ENCODE measurements at places on chromosomes 3 and 15.
A peak's percentile ranks its signal among the peaks of the same experiment; 100 is the strongest.

GRCh38 chr3:62922326-62922725 lies 47.1 kb upstream of the CADPS start:
- DNase-seq = peak; percentile 18

- no peak for DNase-seq
Observed at GRCh38 chr3:158560979-158561378, 10.0 kb upstream of the MLF1 start.

DNA sequence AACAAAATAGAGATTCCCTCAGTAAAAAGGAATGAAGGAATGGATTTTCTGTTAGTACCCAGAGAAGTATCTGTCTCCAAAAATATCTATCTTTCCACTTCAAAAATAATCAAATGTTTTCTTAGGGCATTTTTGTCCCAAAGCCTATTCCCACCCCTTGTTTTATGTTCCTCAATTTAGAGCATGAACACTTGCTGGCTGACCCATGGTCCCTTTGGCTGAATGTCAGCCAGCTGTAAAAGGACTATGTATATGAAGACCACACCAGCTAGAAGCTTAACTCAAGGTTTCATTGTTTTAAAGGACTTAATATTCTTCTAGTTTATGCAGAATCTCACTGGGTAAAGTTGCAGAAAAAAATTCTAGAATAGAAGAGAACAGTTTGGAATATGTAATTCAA lies 931.2 kb downstream of the MCTP2 start:
- DNase-seq = no peak

GRCh38 chr3:64340641-64341101 lies 115.4 kb upstream of the PRICKLE2 start:
- peak; percentile 93 for DNase-seq

GRCh38 chr3:133169331-133170068 lies 131.3 kb downstream of the TMEM108 start:
- no peak for DNase-seq

DNA sequence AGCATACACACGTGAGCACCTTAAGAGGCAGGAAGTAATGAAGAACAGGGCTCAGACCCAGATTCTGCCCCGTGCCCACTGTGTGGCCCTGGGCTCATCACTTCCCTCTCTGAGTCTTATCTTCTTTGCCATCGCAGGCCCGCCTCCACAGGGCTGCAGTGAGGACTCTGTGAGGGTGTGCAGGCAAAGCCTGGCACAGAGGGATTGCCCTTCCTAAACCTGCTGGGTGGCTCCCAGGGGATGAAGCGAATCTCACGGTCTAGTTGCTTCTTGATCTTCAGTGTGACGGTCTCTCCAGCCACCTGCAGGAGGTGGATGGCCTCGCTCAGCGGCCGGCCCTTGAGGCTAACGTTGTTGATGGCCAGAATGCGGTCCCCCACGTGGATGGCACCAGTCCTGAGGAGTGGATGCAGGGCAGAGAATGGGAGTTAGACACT lies 32.8 kb downstream of the GRIP2 start:
- no peak for DNase-seq

GRCh38 chr3:125582707-125583106 lies 12.6 kb downstream of the OSBPL11 start:
- no peak for DNase-seq

GRCh38 chr3:14879211-14879874 lies 60.6 kb downstream of the FGD5 start:
- DNase-seq = no peak

GRCh38 chr15:62740141-62741004 lies 302.2 kb upstream of the TPM1 start:
- no peak for DNase-seq

- DNase-seq = no peak
Observed at GRCh38 chr3:141839389-141839788, 37.1 kb upstream of the ATP1B3 start.

GRCh38 chr15:49199666-49200065 lies 29.6 kb downstream of the GALK2 start:
- peak; percentile 29 for DNase-seq

DNA sequence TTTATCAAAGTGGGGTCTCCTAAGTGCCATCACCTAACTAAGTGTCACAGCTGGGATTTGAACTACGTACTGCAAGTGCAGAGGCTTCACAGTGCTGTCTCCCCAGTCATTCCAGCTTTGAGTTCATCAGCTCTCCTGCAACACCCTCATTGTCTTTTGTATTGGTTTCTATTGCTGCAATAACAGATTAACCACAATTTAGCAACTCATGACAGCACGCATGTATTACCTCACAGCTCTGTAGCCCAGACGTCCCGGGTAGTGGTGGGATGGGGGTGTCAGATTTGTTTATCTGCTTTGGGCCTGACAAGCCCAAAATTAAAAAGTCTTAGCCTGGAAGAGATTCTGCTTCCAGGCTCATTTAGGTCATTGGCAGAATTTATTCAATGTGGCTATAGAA lies 220.5 kb upstream of the LRRN1 start:
- no peak for DNase-seq

DNA sequence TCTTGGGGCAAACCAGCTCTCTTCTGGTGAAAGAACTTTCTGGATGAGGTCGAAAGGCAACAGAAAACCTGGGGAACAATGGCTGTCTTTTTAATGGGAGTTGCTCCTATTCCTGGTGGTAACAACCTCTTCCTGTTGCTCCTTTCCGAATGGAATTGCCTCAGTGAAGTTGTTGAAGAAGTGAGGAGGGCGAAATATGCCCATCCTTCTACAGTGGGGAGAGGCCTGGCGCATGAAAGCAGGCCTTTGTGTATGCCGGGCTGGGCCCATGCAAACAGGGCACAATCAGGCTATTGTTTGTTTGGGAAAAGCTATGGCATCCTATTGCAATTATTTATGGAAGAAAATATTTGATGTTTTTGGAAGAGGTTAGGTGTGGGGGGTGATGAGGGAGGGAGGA lies 166.9 kb downstream of the IGF1R start:
- DNase-seq = no peak

- peak; percentile 19 for DNase-seq
Observed at GRCh38 chr3:156382458-156383346, 172.2 kb downstream of the SSR3 start.

DNA sequence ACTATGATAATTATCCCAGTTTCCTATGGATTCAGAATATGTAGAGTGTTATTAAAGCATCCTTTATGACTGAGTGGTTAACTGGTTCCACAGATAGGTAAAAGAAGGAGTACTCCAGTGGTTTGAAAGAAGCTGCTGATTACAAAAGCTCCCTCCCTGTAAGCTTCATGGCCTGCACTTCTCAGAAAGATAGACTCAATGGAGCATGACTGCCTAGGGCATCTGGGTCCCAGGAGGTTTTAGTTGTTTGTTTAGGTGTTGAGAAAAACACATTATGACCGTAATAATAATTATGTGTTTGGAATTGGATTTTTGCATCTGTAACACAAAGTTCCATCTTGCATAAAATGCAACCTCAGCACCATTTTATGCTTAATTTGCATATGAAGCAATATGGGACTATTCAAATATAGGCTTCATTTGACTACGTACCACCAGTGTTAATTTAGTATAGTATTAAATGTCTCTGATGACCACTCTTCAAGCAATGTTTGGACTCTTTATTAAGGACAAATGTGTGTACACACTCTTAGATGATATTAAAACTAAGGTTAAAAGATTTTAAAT lies 121.1 kb downstream of the ROBO2 start:
- DNase-seq = no peak

DNA sequence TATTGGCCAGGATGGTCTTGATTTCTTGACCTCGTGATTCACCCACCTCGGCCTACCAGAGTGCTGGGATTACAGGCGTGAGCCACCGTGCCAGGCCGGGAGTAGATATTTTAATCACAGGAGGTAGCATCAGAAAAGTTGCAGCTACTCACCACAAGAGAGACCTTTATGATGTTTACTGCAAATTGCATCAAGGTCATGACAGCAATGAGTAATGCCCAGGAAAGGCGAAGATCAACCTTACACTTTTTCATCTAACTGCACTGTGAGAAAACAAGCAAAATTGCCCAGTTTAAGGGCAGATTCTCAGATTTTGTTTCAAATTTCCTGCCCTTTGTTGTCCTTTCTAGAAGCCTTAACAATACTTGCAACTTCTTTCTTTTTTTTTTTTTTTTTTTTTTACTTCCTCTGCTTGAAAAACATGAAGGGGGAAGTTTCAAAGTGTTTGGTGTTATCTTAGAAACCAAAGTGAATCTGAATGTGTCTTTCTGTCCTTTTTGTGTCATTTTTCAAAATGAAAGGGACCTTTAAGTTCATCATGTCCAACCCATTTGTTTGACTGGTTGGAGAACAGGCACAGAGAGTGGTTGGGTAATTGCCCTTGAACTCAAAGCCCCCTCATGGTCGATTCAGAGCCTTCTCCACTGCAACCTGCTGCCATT lies 25.0 kb downstream of the TGFBR2 start:
- no peak for DNase-seq

- peak; percentile 90 for DNase-seq
Observed at GRCh38 chr3:71172951-71173350, 410.6 kb downstream of the FOXP1 start.

GRCh38 chr15:38872732-38873131 lies 308.1 kb upstream of the RASGRP1 start:
- no peak for DNase-seq

DNA sequence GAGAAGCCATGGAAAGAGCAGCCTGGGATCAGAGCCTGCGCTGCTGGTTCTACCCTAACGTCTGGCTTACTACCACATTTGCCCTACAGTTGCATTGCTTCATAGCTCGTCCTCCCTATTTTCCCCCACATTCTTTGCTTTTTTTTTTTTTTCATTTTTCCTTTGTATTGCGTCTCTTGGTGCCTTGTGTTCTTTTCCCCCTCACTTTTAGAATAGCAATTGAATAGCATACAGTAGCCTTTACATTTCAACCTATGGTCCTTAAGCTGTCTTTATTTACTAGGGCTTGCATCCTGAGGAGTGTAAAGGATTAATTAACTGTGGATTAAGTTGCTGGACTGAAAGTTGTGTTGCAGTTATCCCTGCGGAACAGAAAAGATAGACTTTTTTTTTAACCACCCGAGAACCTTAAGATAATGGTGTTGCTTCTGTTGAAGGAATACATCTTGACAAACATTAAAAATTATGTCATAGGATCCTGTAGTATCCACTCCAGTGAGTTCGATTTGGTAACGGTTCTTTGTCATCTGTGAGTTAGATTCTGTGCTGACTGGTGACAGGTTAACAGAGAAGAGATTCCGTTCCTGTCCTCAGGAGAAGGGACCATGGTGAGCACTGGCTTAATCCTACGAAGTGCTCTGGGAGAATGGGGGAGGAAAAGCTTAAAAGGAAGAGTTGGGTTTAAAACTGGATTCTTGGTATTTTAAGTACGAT lies 417.4 kb upstream of the NAALADL2 start:
- peak; percentile 41 for DNase-seq

- no peak for DNase-seq
Observed at GRCh38 chr3:139558351-139559266, 19.1 kb upstream of the RBP1 start.

- DNase-seq = no peak
Observed at GRCh38 chr3:6060251-6060650, 800.7 kb upstream of the GRM7 start.

- DNase-seq = no peak
Observed at GRCh38 chr3:46860017-46860809, 3.0 kb downstream of the MYL3 start.

DNA sequence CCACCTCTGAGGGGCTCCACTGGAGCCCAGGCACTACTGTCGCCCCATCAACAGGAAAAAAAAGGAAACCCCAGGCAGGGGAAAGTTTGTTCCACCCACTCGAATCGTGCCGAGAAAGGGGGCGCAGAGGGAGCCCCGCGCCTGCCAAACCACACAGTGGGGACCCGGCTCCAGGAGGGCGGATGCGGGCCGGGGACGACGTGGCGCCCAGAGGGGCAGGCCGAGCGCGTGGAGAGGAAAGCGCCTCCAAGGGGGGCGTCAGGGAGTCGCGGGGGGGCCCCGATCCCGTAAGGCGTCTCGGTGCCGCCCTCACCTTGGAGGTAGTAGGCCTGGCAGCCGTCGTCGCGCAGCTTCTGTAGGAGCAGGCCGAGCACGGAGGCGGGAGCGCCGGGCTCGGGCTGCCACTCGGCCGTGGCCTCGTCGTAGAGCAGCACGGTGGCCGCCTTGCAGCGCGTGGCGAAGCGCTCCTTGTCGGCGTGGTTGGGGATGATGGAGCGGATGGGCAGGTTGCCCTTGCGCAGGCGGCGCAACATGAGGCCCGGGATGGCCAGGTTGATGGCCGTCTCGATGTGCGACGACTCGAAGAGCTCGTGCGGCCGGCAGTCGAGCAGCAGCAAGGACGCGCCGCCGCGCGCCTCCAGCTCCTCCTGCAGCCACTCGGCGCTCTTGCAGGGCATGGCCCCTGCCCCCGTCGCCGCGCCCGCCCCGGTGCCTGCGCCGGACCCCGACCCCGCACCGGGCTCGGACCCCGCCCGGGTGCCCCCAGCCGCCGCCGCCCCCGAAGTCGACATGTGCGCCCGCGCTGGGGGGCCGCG lies 627 bp downstream of the DUSP7 start:
- DNase-seq = peak; percentile 56

- DNase-seq = no peak
Observed at GRCh38 chr3:176867681-176868663, 329.3 kb downstream of the TBL1XR1 start.

DNA sequence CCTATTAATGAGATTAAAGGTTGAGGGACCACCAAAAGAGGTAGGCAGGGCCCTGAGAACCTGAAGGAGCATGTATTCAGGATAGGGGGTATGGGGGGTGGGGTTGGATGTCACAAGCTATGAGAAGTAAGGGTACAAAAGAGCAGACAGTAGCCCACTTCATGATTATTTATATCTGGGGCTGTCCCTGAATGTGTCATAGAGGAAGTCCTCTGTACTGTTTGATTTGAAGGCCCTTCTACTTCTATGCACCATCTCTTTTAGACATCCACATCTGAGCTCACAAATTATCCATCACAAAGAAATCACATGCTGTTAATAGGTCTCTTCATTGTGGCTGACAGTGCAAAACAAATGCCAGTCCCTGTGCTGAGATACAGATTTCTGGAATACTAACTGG lies 68.6 kb downstream of the FHIT start:
- no peak for DNase-seq

DNA sequence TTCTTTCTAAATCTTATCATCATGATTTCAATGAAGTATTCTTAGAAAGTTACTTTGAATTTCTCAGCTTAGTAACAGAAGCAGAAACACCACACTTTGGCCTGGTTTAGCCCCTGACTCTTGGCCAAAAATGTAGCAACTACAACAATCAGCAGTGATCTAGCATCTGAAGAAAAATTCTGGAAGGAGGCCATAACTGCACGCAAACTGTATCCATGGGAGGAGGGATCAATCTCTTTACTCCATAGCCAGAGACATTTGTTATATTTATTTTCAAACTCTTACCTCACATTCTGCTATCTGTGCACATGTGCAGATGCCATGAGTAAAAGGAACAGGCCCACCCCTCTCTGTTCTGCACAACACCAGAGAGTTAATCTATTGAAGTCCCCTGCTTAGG lies 251.0 kb upstream of the P2RY1 start:
- peak; percentile 4 for DNase-seq

- no peak for DNase-seq
Observed at GRCh38 chr3:47079432-47079831, 84.5 kb downstream of the SETD2 start.

- no peak for DNase-seq
Observed at GRCh38 chr15:93803421-93804152, 427.8 kb upstream of the MCTP2 start.
